ENCODE measurements at places on chromosomes 1 and 21. TPM values are rescaled to one million over a fixed set of nuclear protein-coding genes. Genes with fewer than 3 reads are reported as not detected.
A peak's percentile ranks its signal among the peaks of the same experiment; 100 is the strongest.

GRCh38 chr1:108824051-108824450 is 32.8 kb downstream of the AKNAD1 start:
- DNase-seq = no peak

- no peak for DNase-seq
These were observed 44.1 kb upstream of the BCL10 start for GRCh38 chr1:85320371-85321131.

GRCh38 chr1:94142583-94142982 is 21.6 kb upstream of the ABCA4 start:
- peak; percentile 72 for DNase-seq

TRMT13 gene
- total RNA-seq = 8.1 TPM

CCDC18 gene
- total RNA-seq = 2.2 TPM

- DNase-seq = no peak
These were observed 4.7 kb downstream of the MR1 start for GRCh38 chr1:181038399-181038873.

ALX3 gene
- not detected for total RNA-seq

- DNase-seq = no peak
These were observed 356.3 kb downstream of the PLPP3 start for GRCh38 chr1:56222914-56223540.

GRCh38 chr1:29123053-29123886 is 433 bp downstream of the TMEM200B start:
- DNase-seq = no peak

- DNase-seq = no peak
These were observed 330.7 kb downstream of the SMYD3 start for GRCh38 chr1:246176126-246177024.

MX2 gene
- total RNA-seq = 7.3 TPM

- DNase-seq = no peak
These were observed 32.3 kb downstream of the POU2F1 start for GRCh38 chr1:167252986-167253385.

GRCh38 chr21:19122356-19122755 is 718.8 kb upstream of the TMPRSS15 start:
- no peak for DNase-seq
